ENCODE measurements at places on chromosomes 1 and 21.
A peak's percentile ranks its signal among the peaks of the same experiment; 100 is the strongest.

- peak; percentile 55 for DNase-seq
Observed at GRCh38 chr1:108503062-108503733, 53.1 kb downstream of the NBPF6 start.

DNA sequence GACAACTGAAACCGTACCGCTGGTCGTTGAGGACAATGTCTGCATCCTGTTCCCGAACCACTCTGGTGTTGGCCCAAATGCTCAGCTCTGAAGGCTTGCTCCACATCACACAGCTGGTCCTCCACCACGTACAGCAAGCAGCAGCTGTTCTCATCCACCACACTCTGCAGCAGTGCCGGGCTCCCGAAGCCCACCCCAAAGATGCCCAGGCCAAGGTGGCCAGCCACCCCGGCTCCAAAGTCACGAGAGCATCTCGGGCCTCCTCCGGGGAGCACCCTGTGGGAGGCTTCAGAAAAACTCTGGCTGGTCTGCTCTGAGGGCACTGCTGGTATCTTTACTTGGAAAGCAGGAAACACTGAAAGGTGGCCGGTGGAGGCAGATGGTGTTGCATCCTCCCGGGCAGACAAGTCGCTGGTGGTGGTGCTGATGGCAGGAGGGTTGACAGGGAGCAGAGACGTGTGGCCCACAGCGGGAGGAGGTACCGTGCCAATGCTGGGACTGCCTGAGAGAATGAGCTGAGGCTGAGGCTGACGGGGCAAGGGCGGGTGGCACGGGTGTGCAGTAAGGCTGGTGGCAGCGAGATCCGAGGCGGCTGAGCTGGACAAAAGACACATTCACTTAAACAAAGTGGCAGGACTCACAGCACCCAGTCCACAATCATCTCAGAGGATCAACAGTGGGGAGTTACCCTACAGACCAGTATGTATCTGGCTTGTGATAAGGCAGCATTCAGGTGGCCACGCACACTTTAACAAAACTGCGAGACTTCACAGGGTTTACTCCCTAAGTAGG is 6.5 kb upstream of the CCDC27 start:
- no peak for DNase-seq

GRCh38 chr1:17907999-17908398 is 152.9 kb downstream of the ACTL8 start:
- no peak for DNase-seq

DNA sequence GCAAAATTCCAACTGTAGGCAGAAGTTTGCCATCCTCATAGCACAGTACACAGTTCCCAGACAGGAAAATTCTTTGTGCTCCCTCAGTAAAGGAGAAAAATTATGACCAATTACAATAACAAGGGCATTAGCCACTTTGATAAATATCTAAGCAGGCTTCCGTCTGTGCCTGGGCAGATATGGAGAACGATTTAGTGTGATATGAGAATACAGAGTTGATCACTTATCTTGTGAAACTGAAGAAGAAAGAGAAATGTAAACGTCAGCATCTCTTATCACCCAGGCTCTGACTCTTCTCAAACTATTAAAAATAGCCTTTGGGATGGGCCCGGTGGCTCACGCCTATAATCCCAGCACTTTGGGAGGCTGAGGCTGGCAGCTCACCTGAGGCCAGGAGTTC is 54.5 kb upstream of the TIAM1 start:
- DNase-seq: no peak

DNA sequence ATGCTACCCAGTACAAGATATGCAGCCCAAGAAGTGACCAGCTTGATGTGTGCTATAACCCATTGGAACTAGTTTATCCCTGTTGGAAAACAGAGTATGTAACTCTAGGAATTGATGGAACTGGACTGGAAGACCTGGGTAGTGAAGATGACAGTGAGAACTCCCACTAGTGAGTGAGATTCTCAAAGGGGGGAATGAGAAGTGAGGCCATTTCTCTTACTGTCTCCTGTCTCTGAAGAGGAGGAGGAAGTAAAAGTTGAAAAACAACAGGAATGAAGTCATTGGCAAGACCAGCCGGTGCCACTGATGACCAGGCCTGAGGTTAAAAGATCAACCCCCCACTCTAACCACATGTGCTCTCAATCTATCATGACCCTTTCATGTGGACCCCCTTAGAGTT is 20.9 kb downstream of the PLA2G2F start:
- no peak for DNase-seq

DNA sequence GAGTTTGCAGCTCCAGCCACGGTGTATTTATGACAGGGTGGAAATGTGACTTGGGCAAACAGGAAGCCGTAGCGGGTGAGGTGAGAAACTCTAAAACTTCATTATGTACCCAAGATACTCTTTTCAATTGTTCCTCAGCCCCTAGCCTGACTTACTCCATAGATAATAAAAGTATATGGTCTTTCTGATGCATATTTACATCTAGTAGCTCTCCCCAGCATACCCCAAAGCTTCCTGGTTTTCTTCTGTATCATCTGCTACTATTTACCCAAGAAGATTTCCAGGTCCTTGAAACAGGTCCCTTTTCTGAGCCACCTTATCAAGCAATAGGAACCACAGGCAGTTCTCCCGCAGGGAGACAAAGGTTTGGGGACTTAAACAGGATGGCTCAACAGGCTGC is 201.5 kb upstream of the ESRRG start:
- DNase-seq: no peak

- DNase-seq: peak; percentile 76
Observed at GRCh38 chr1:41537788-41538351, 53.4 kb upstream of the EDN2 start.

GRCh38 chr1:89566761-89567174 is 42.1 kb downstream of the LRRC8B start:
- DNase-seq: no peak

DNA sequence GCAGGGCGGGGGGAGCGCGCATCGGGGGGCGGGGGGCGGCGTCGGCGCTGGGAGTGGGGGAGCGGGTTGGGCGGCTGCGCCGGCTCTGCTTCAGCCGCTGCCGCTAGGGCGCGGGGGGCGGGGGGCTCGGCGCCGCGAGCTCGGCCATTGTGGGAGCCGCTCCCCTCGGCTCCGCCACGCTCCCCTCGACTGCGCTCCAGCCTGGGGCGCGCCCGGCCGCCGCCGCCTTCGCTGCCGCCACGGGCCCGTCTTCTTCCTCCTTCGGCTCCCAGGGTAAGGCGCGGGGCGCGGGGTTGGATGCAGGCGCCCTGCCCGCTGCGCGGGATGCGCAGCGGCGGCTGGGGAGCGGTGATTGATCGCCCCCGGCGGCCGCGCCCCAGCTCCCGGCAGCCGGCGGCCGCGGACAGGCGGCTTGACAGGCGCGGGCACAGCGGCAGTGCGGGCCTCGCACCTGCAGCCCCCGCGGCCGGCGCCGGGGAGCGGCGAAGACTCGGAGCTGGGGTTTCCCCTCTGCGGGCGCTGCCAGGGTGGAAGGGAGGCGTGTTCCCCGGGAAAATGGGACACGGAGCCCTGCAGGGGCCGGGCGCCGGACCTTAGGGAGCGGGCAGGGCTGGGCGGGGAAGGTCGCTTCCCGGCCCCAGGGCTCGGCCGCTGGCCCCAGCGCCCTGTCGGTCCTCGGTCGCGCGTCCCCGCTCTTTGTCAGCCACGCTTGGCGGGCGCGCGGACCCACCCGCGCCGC is 55.3 kb downstream of the NDUFS5 start:
- DNase-seq: no peak

DNA sequence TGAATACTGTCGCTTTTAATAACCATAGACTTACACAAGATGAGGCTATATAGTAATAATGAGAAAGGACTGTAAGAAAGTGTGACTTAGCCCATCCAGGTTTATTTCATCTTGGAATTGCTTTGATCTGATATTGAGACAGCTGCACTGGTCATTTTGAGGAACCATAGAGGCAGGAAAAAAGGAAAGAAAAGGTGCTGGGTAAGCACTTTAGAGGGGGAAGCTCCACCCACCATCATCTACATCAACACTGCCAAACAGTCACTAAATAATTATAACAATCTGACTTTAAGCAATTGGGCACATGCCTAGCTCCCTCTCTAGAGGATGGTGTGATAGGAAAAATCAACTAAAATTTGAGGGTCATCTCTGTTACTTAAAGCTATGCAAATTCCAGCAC is 70.6 kb upstream of the ST6GALNAC3 start:
- DNase-seq: no peak

DNA sequence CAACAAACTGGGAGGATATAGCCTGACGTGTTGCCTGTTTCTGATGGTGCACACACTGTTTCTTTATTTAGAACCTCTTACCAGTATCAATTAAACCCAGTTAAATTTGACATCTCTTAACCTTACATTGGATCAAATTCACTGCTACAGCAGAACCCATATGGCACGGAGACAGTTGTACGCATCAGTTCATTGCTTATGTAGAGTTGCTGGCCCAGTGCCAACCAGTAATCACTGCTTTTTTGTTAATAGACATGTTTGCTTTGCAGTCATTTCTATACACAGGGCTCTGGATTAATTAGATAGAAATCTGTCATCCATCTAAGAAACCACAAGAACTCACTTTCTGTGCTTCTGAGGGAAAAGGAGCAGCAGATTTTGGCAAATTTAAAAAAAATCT is 154.0 kb downstream of the RWDD3 start:
- DNase-seq: no peak

GRCh38 chr1:172533513-172534151 is 682 bp downstream of the SUCO start:
- peak; percentile 11 for DNase-seq

DNA sequence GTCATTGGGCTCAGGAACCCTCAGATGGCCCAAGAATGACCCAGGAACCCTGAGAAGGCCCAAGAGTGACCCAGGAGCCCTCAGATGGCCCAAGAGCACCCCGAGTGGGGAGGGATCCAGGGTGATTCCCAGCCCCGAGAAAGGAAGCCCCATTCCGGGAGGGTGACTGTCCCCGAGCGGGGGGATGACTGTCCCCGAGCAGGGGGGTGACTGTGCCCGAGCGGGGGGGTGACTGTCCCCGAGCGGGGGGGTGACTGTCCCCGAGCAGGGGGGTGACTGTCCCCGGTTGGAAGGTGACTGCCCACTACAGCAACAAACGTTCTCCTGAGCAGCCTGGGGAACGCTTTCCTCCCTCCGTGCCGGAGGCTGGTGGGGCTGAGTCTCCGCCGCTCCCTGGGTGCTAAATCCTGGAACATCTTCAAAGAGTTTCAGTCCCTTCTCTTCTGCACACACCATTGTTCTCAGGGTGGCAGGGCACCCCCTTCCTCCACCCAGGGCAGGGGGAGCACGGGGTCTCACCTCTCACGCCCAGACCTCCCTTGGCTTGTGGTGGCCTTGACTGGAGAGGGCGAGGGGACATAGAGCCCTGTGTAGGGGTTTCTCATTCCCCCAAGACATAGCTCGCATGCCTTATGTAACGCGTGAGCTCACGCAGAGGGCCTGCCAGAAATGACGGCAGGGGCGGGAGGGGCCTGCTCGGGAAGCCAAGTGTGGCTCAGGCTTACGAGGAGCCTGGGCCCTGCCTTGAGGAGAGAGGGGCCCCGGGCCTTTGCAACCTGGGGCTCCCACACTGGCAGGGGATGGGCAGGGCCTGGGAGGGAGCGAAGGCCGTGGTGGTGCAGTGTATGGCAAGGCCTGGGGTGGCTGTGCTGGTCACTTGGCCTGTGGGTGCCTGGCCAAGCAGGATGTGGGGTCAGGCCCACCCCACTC is 14.3 kb upstream of the SKI start:
- no peak for DNase-seq

GRCh38 chr21:17988102-17988437 is 168.9 kb upstream of the C21orf91 start:
- no peak for DNase-seq

DNA sequence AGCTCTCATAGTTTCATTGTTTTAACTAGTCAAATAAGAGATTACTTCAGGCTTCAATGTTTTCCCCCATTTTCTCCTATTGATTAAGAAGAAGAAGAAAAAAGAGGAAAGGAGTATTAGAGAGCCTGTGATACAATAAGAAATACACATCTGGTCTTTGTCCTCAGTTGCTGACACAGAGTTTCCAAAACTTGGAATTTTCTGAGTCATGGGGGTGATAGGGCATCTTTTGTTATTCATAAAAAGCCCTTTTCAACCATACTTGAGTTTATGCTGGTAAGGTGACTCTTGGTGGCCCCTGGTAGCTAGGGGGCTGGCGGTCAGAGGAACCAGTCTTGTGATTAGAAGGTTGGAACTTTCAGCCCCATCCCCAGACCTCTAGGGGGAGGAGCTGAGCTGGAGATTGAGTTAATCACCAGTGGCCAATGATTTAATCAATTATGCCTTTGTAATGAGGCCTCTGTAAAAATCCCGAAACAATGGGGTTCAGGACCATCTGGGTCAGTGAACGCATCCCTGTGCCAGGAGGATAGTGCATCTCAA is 28.9 kb upstream of the KLF18 start:
- peak; percentile 1 for DNase-seq

GRCh38 chr1:33454646-33455282 is 17.7 kb upstream of the ZSCAN20 start:
- no peak for DNase-seq

- DNase-seq: no peak
Observed at GRCh38 chr1:171219346-171220080, 28.8 kb upstream of the FMO1 start.

DNA sequence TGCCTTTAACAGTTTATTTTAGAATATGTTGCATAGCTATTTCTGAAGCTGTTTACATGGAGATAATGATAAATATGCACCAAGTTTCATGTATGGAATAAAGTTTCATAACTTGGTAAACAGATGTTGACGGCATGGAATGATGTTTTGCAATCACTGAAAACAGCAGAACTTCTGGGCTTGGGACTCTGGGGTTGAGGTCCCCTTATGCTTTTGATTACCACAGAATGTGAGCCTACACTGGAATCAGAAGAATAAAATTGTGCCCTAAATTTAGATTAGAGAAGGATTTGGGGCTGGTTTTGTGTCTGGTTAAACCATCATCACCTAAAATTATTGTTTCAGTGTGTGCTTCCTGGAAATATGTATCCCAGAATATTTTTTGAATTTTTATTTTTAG is 11.1 kb downstream of the KRTAP24-1 start:
- DNase-seq: no peak

GRCh38 chr1:156549390-156549789 is 23.0 kb downstream of the IQGAP3 start:
- DNase-seq: no peak

DNA sequence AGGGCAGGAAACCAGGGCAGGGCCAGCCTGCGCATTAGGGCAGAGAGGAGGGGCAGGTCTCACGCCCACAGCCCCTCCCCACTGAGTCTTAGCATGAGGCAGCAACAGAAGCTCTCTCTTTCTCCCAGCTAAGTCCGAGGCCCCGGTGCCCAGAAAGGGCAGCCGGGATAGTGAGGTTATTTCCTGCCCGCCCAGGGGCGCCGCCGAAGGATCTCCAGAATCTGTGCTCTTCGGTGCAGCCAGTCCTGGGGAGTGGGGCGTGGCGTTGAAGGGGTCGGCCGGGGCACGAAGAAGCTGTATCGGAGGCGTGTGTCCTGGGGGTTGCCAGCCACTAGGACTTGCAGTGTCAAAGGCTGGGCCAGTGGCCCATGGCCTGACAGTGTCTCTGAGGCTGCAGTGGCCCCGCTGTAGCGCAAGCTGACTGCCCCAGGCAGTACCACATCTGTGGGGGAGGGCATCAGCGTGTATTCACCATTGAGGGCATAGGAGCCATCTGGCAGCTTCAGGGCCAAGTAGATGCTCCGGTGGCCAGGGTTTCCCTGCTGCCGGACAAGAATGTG is 7.8 kb downstream of the ADAMTS4 start:
- DNase-seq: no peak
